ENCODE measurements at places on chromosomes 4 and X. TPM values are rescaled to one million over a fixed set of nuclear protein-coding genes. Genes with fewer than 3 reads are reported as not detected.
A peak's percentile ranks its signal among the peaks of the same experiment; 100 is the strongest.

DNA sequence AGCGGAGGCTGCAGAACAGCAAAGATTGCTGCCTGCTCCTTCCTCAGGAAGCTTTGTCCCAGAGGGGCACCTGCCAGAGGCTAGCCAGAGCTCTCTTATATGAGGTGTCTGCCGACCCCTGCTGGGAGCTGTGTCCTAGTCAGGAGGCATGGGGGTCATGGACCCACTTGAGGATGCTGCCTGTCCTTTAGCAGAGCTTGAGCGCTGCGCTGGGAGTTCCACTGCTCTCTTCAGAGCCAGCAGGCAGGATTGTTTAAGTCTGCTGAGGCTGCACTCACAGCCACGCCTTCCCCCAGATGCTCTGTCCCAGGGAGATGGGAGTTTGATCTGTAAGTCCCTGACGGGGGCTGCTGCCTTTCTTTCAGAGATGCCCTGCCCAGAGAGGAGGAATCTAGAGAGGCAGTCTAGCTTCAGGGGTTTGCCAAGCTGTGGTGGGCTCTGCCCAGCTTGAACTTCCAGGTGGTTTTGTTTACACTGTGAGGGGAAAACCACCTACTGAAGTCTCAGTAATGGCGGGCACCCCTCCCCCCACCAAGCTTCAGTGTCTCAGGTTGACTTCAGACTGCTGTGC, 10.9 kb downstream of the DCK start:
- no peak for DNase-seq

GRCh38 chr4:119632216-119632615, 3.6 kb upstream of the PDE5A start:
- no peak for DNase-seq

DNA sequence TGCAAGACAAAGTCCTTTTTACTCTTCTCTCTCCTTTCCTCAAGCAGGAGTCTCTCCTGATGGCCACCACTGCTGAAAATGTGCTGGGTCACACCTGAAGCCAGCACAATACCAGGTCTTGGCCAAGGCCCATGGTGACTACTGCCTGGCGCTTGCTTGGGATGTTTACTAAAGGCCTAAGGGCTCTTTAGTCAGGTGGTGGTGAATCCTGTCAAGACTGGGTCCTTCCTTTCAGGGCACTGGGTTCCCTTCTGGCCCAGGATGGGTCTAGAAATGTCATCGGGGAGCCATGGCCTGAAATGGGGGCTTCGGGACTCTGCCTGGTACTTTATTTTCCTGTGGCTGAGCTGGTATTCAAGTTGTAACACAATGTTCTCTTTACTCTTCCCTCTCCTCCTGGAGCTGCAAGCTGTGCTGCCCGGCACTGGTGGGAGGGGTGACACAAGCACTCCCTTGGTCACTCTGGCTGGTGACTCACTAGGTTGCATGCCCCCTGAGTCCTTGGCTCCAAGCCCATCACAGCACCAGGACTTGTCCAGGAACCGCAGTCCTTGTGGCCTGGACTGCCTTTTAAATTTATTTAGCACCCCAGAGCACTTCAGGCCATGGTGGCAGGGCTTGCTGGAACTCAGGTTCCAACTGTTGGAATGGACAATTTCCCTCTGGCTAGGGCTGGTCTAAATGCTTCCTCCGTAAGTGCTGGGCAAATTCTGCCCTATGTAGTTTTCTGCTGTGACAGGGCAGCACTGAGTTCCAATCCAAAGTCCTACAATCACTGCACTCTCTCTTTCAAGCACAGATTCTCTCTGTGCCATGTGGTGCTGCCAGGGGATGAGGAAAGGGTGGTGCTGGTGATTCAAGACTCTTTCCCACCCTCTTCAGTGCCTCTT, 11.3 kb downstream of the ARL13A start:
- DNase-seq, result peak; percentile 38

DNA sequence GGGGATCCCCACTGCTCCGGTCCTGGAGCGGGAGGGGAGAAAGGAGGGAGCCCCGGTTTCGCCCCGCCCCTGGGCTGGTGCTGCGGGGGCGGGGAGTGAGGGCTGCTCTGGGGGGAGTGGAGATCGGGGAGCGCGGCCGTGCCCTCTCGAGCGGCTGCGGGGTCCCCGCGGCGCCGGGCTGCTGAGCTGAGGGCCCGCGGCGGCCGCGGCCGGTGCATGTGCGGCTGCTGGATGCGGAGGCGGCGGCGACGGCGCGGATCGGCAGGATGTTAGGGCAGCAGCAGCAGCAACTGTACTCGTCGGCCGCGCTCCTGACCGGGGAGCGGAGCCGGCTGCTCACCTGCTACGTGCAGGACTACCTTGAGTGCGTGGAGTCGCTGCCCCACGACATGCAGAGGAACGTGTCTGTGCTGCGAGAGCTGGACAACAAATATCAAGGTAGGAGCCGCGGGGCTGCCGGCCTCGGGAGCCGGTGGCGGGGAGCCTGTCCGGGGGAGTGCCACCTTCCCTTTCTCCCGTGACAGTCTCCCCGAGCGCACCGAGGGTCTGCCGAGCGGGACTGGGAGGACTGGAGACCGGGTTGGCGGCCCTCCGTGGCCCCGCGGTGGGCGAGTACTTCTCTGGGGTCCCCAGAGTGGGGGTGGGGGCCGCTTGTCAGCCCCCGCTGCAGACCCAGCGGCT, at the start of gene ING2:
Gene ING2, plus strand, starts transcription at position 129 of the 681 bp plus-strand sequence. Its CDS starts 138 bp downstream, at position 267.
- DNase-seq, result no peak

GRCh38 chrX:75156531-75156945, 455 bp upstream of the ABCB7 start:
- no peak for DNase-seq

DNA sequence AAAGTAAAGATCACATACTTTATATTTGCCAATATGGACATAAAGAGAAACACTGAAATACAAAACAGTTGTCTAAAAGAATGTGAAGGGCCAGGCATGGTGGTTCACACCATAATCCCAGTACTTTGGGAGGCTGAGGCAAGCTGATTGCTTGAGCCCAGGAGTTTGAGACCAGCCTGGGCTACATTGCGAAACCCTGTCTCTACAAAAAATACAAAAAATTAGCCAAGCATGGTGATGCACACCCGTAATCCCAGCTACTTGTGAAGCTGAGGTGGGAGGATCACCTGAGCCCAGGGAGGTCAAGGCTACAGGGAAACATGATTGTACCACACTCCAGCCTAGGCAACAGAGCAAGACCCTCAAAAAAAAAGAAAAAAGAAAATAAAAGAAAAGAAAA, 11.8 kb downstream of the RBM47 start:
- DNase-seq, result no peak

GRCh38 chrX:134184936-134185335, 52.0 kb upstream of the CCDC160 start:
- no peak for DNase-seq

- no peak for DNase-seq
Observed at GRCh38 chr4:82621251-82621650, 59.5 kb upstream of the TMEM150C start.

- no peak for DNase-seq
Observed at GRCh38 chr4:16532240-16532970, 306.1 kb upstream of the TAPT1 start.

DNA sequence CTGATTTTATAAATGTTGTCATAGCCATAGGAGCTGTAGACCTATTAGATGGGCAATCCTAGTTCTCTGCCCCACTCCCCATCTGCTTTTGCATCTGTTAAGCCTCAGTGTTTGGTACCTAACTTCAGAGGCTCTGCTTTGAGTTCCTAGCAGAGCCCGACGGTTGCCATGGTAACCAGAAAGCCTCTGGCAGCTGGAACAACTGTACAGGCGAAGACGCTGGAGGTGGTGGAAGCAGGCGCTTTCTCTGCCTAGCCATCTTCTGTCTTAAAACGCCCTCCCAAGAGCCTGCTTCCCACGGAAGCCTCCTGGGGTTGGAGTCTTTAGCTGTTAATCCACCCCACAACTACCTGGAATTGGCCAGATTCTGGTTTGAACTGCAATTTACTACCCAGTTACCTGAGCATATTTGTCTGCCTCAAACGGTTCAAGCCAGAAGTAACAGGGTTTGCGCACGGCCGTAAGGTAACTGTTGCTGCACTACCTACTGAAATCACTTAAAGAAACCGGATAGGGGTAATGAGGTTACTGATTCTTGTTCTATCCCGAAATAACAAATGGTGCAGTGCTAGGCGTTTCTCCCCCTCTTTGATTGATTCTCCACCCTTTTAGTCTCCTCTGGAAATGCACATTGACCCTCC, 1.0 kb upstream of the GABRG1 start:
- DNase-seq, result no peak

DNA sequence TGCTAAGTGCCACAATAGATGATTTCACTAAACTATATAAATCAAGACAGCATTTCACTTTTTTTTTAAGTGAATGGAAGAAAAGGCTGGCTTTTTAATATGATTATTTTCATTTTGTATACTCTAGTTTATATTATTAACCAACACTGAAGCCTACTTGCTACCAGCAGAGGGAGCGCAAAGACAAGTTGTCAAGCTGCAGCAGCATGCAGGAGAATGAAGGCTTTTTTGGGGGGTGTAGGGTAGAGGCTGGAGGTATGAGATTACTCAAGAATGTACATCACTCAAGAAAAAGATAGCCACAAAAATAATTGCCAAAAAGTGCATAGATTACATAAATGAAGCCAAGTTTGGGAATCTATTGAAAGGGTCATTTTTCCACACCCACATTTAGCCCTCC, 519.5 kb downstream of the FGF13 start:
- no peak for DNase-seq

DNA sequence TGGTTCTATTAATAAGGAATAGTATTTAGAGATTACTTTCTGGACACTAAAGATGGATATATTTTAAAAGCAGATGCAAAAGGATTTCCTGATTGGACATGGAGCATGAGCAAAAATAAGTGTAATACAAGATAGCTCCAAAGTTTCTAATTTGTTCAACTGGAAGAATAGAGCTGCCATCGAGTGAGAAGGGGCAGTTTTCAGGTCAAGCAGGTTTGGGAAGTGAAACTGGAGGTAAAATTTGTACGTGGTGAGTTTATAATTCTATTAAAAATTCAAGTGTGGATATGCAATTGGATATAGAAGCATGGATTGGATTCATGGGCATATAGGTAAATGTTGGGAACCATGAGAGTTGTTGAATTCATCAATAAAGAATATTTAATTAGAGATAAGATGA, 31.8 kb downstream of the PRDM8 start:
- no peak for DNase-seq

GRCh38 chrX:11580789-11581188, 84.9 kb downstream of the ARHGAP6 start:
- DNase-seq, result no peak

DNA sequence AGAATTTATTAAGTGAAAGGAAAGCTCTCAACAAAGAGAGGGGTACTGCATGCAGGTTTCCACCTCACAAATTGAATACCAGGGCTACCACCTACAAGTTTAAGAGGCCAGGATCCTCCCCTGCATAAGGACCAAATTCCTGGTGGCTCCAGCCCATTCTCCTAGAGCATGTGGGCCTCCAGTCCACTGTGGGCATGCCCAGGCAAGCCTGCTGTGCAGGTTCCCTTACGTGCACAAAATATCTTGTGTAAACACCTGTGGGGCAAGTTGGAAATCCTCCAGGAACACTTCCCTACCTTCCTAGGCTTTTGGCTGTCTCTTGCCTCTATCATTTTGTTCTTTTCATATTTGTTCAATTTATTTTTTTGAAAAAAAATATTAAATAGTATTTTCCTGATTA, 724.3 kb downstream of the ARAP2 start:
- DNase-seq, result no peak

DNA sequence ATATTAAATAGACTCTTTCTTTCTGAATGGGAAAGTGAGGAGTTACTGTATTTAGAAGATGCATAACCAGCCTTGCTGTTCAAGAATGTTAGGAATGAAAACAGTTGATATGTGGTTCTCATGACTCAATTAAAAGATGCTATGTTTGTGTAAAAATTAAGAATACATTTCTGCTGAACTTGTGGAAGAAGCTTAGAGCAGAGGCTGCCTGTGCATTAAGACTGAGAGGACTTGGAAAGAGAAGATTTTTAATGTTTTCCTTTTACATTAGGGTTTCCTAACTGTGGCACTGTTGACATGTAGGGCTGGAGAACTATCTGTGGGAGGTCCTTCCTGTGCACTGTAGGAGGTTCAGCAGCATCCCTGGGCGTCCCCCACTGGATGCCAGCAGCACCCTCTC, 137.7 kb downstream of the GPR143 start:
- DNase-seq, result no peak

DNA sequence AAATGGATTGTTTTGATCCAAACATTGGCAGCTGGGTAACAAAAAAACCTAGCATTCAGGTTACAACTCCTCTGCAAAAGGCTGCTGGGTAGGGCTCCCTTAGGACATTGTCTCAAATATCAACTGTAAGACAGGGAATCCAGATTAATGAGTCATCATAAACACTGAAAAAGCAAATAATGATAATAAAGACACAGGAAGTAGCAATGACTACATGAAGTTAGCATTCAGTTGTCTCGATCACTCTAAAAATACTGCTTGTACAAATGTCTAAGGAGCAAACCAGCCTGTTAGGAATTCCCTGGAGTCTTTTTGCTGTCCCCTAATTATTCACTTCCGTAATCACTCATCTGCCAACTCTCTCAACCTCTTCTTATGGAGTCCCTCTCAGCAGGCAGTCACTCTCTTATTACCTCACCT, 259.2 kb downstream of the GPC3 start:
- no peak for DNase-seq

GRCh38 chr4:22071749-22072148, 123.2 kb upstream of the KCNIP4 start:
- no peak for DNase-seq

- DNase-seq, result no peak
Observed at GRCh38 chr4:17376205-17376604, 135.7 kb downstream of the QDPR start.

- no peak for DNase-seq
Observed at GRCh38 chr4:47612116-47613023, 127.3 kb downstream of the ATP10D start.

PPP4R3C gene
- not detected for total RNA-seq

TLR1 gene
- total RNA-seq, result 18.7 TPM

RHOXF1 gene
- total RNA-seq, result 1.3 TPM

AREG gene
- total RNA-seq, result 46.2 TPM

RAB40AL gene
- total RNA-seq, result 3.6 TPM

FAAH2 gene
- total RNA-seq, result 30.2 TPM

SLITRK4 gene
- total RNA-seq, result 2.0 TPM

SNX12 gene
- 55.2 TPM for total RNA-seq

Data from breast epithelium (tissue), 4 donors.